Lower lobe of right lung (tissue), 2 donors: ENCODE measurements at places on chromosomes 6 and 20. TPM values are rescaled to one million over a fixed set of nuclear protein-coding genes. Genes with fewer than 3 reads are reported as not detected.

KPNA5 gene
- 17.4 TPM for total RNA-seq

COL19A1 gene
- total RNA-seq, result not detected

TRIM15 gene
- total RNA-seq, result not detected

DDX43 gene
- 1.9 TPM for total RNA-seq
